ENCODE measurements at places on chromosomes 11 and 22. TPM values are rescaled to one million over a fixed set of nuclear protein-coding genes. Genes with fewer than 3 reads are reported as not detected.

The ARHGAP8 gene
- not detected for total RNA-seq

The DKK3 gene
- total RNA-seq: 11.1 TPM

The TTLL1 gene
- total RNA-seq: 9.9 TPM

The KDM4D gene
- 0.37 TPM for total RNA-seq

The OR52I2 gene
- total RNA-seq: not detected

The ART1 gene
- total RNA-seq: not detected

The C22orf42 gene
- total RNA-seq: not detected

The DUSP8 gene
- 0.20 TPM for total RNA-seq

The HORMAD2 gene
- total RNA-seq: not detected

Data from subcutaneous preadipocyte (primary cell).